ENCODE measurements at places on chromosomes 11 and 22.

DNA sequence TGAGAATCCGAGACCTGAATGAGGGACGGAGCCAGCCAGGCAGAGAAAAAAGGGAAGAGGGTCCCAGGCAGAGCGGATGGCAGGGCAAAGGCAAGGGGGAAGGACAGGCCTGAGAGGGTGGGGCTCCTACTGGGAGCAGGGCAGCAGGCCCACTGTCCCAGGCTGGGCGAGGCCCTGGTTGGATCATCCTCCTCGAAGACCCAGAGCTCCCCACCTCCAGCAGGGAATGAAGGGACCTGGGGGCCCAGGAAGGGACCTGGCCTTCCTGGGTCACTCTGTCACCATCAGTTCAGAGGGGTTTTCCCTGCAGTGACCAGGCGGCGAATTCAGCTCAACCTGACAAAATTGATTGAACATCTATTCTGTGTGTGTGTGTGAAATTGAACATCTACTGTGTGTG is 4.0 kb downstream of the CD5 start:
- no peak for DNase-seq

- DNase-seq: peak; percentile 44
These were observed 1.7 kb upstream of the IGSF22 start for GRCh38 chr11:18727479-18728236.

DNA sequence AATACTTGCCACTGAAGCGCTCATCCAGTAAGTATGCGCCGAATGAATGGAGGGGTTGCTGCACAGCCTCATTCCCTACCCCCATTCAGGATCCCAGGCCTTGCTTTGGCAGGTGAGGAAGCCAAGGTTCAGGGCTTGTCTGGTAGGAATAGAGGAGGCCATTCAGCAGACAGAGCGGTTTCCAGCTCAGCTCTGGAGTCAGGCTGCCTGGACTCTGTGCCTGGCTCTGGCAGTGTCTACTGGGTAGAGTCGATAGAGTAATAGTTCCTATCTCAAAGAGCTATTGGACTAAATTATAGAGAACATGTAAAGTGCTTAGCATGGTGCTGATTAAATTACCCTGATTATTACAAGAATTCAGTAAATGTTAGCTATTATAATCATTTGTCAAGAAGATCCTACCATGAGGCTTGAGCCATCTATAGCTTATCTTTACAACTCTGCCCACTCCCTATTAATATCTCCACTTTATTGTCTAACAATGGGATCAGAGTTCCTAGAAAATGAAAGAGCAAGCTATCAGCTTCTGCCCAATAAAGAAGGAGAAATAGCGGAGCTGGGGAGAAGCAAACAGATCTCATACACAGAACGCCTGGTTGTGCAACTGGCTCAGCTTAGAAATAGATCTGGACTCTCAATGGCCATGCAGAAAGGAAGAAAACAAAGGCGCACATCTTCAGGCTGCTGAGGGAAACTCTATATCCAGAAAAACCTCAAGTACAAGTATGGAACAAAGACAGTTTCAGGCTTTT is 6.6 kb upstream of the SNX32 start:
- no peak for DNase-seq

DNA sequence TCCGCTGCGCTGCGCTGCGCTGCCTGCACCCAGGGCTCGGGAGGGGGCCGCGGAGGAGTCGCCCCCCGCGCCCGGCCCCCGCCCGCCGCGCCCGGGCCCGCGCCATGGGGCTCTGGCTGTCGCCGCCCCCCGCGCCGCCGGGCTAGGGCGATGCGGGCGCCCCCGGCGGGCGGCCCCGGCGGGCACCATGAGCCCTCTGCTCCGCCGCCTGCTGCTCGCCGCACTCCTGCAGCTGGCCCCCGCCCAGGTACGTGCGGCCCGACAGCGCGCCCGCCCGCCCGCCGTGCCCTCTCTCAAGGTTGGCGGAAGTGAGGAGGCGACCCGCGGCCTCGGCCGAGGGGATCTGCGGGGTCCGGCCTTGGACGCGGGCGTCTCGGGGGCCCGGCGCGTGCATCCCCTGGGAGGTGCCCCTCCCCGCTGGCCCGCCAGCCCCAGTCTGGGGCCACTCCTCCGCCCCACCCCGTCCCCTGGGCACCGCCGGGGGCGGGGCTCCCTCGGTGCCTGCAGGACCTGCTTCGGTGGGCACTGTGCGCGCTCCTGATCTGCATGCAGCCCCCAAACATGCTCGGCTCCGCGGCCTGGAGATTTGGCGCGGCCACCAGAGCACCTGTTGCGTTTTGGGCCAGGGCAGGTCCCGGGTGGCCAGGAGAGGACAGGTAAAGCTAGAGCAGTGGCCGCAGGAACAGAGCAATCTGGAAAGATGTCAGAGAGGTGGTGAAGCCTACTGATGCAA is 429 bp downstream of the VEGFB start:
- DNase-seq: peak; percentile 29

DNA sequence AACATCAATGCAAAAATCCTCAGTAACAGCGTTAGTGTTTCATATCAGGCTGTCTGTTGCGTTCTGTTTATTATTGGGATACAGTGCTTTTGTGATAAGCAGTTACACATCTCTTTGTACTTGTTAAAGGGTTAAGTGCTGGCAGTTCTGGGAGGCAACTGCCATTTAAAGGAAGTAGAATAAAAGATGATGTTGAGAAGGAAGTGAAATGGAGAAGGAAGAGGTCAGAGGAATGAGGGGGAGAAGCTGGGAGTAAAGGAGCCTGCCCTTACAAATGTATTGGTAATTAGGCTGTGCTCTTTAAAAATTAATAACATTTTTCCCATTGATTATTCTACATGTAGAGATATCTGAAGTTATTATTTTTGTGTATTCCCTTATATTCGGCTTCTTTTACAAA is 674.7 kb downstream of the NTM start:
- DNase-seq: no peak

GRCh38 chr11:12415342-12415966 is 38.1 kb downstream of the PARVA start:
- DNase-seq: no peak

- DNase-seq: peak; percentile 85
These were observed 497.2 kb downstream of the NTM start for GRCh38 chr11:131867457-131868257.

DNA sequence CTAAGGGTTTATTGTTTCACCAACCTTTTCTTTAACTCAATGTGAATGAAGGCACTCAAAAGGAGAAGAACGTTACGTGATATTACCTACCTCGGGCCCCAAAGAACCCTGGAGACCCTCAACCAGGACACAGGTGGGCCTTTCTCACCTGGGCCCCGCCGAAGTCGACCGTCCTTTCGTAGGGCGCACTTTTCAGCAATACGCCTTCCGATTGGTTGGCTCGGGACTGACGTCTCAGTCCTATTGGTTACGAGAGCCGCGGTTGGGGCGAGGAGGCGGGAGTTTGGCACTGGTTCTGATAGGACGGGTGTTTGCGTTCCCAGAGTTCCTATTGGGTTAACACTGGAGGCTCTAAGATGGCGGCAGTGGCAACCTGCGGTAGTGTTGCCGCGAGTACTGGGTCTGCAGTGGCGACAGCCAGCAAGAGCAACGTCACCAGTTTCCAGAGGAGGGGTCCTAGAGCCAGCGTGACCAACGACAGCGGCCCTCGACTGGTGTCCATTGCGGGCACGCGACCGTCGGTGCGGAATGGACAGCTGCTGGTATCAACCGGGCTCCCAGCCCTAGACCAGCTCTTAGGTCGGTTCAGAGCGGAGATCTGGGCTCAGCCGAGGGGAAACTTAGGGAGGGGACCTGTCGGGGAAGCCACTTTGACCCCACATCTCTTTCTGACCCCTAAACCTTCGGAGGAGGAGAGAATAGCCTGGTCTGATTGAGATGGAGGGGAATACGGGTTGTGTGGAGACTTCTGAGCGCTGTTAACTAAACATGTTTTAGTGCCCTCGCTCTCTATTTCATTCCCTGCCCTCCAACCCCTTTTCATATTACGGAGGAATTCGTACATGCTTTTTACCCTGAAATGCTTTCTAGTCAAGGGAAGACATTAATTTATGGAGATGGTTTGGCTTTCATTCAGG is at the start of the genes ELP4 and IMMP1L:
Gene ELP4 (plus strand): TSS at position 339 of the 917 bp plus-strand sequence. CDS start 18 bp downstream, at position 357.
Gene IMMP1L (minus strand): TSS at position 194 of the 917 bp plus-strand sequence. CDS start 46,346 bp downstream, outside the sequence.
- DNase-seq: peak; percentile 95

- peak; percentile 43 for DNase-seq
These were observed 529.5 kb downstream of the ETS1 start for GRCh38 chr11:128057786-128058395.

- no peak for DNase-seq
These were observed 20.1 kb upstream of the SPINDOC start for GRCh38 chr11:63793161-63793560.

- no peak for DNase-seq
These were observed 51.4 kb upstream of the RASD2 start for GRCh38 chr22:35489239-35489638.

GRCh38 chr22:47918276-47918921 is 1155.9 kb downstream of the TBC1D22A start:
- DNase-seq: no peak

DNA sequence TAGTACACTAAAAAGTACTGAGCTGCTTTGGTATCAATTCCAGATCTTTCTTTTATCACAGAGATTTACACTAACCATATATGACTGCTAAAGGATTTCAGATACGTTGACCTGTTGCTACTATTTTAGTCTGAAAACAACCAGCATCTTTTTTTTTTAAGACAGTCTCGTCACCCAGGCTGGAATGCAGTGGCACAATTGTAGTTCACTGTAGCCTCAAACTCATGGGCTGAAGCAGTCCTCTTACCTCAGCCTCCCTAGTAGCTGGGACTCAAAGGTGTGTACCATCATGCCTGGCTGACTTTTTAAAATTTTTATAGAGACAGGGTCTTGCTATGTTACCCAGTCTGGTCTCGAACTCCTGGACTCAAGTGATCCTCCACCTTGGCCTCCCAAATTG is 24.2 kb upstream of the L3MBTL2 start:
- DNase-seq: no peak

DNA sequence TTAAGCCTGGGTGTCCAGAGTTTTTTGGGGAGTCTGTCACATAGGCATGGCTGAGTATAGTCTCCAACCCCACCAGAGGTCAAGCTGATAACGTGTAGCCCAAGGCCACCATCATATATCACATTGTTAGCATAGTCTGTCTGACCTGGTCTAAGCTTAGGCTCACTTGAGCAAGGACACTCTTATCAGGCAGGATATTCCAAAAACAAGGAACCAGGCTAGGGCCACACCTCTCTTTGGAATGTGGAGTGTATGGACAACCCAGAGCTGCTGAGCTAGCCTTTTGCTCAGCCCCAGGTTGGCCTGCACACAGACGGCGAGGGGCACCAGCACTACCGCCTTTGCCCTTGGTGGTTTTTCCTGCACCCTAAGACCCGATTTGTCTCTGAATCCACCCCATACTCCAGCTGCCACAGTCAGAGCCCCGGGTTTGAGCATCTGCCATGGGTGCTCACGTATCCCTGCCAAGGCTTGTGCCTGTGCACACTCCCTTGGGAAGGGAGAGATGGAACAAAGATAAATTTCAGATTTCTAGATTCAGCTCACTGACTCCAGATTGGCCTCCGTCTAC is 7.2 kb downstream of the SNAP29 start:
- no peak for DNase-seq

GRCh38 chr11:18151581-18151980 is 19.2 kb downstream of the MRGPRX3 start:
- DNase-seq: no peak

DNA sequence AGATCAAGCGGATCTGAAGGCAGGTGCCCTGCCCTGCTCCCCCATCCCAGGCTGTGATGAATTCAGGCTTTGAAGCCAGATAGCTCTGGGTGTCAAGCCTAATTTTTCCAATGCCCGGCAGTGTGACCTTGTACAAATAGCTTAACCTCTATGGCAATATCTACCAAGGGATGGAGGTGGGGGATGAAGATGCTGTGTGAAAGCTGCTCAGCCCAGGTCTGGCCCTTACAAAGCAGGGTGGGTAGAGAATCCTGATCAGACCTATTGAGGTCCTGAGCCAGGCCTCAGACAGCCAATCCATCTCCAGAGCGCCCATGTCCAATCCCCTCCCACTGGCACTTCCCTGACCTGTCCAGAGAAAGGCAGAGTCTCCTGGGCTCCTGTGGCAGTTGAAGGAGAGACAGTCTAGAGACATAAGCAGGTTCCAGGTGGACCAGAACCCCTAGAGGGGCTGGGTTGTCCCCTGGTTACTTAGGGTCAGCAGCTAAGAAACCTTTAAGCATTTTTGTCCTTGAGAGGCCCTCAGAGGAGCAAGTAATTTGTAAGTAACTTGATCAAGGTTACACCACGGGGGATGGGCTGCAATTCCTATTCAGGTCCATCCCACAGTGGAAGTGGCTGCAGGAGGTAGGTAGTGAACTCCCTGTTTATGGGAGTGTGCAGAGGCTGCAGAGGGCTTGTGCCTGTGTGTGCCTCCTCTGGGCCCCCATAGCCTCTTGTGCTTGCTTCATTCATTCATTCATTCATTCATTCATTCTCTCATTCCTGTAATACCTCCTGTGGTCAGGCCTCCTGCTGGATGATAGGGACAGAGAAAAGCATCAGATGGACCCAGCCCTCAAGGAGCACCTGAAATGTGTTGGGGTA is 10.4 kb downstream of the P2RY2 start:
- no peak for DNase-seq

DNA sequence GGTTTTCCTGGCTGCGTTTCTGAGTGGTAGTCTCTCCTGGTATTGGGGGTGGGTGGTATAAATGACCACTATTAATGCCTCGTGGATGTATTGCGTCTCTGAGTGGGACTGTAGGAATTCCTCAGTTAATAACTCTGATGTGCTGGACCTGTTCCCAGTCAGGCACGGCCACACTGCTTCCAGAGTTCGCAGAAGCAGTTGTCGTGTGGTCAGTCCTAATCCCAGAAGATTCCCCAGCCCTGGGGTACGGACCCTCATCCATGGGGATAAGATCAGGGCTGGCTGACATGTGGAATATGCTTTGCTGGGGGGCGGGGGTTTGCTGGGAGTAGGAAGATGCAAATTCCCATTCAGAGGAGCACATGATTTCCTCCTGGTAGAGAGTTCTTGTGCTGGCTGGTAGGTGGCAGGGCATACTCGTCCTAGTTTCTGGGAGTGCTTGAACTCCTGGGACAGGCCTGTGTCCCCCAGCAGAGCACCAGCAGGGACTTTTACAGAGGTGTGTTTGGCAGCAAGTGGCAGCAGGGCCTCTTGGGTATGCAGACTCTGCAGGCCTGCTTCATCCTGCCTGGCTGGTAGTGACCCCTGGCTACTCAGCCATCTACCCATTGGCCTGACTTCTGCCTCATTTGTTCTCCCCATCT is 157.4 kb downstream of the NAV2 start:
- no peak for DNase-seq

- DNase-seq: no peak
These were observed 36.5 kb upstream of the ANKK1 start for GRCh38 chr11:113351068-113351450.

DNA sequence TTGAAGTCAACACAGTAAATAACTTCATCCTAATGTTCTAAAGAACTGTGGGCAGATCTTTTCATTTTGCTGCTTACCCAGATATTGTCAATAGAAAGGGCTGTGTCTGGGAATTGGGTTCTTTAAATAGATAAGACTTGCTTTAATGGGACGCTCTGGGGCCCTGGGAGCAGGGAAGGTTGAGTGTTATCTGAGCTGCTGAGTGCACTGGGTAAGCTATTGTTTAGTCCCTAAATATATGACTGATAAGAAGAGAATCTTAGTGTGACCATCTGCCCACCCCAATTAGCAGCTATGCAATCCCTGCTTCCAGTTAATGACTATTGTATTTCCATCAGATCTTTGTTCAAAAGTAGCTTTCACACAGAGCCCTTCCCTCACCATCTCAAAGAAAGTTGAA is 44.4 kb downstream of the ARHGAP42 start:
- no peak for DNase-seq
